SJSA1 (cell line): ENCODE measurements at places on chromosomes 11 and 22.

- DNase-seq, result peak; percentile 64
Measured at GRCh38 chr11:68930991-68931855, 27.5 kb downstream of the IGHMBP2 start.

GRCh38 chr11:75031224-75031753 is 42.6 kb downstream of the NEU3 start:
- DNase-seq, result peak; percentile 4

DNA sequence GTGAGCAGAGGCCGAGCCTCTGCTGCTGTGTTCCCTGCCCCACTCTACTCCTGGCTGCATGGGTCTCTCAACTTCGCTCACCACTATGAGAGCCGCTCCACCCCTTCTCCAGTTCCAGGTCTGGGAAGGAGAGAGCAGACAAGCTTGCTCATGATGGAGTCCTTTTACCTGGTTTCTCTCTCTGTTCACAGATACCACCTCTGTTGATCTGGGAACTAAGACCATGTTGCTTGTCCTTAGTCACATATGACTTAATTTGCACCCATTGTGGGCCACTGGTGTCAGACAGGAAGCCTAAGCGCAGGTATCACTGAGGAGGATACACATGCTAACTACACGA is 26.8 kb downstream of the MCM5 start:
- no peak for DNase-seq

- DNase-seq, result no peak
Measured at GRCh38 chr11:59616396-59616982, 915 bp upstream of the OSBP start.

DNA sequence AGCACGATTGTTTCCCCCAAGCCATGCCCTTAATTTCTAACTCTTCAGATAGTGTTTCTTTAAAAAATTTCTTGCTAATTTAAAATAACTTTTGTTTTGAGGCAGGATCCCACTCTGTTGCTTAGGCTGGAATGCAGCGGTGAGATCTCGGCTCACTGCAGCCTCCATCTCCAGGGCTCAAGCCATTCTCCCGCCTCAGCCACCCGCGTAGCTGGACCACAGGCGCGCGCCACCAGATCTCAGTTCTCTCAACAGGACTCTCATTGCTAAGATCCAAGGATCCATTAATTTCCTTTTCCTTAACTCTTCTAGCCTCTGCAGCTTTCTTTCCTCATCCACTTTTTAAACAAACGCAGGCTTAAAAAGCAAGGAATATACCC is 327 bp upstream of the MED17 start:
- DNase-seq, result peak; percentile 37

GRCh38 chr11:10400856-10401255 is 54.2 kb upstream of the AMPD3 start:
- DNase-seq, result no peak

DNA sequence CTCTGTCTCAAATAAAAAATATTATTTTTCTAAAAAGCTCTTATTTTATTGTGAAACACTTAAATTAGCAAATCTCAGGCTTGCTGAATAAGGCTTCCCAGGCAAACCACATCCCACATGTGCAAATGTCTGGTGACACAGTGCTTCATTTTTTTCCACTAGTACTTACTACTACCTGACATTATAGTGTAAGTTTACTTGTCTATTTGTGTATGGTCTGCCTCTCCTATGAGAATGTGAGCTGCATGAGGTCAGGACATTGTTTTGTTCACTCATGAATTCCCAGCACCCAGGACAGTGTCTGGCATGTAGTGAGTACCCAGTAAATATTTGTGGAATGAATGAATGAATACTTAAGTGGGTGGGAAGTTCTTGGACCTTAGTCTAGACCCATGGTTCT is 103.1 kb downstream of the PTPRJ start:
- DNase-seq, result no peak

DNA sequence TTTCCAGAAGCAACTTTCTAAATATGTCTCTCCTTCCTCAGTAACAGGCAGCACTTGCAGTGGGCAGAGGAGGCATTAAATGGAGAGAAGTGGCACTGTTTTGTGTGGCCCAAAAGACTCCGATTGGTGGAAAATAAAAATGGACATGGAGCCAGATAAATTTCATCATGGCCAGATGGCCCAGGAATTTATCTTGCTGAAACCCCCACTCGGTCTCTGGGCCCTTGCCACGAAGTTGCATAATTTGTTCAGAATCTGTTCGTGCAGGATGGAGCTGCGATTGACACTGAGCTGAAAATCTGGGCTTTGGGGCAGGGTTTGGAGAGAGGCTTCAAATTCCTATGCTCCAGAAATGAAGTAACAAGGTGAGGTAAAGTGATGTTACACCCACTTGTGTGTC is 65.5 kb downstream of the C11orf91 start:
- no peak for DNase-seq

GRCh38 chr11:62603072-62603408 is 1.4 kb upstream of the MTA2 start:
- no peak for DNase-seq

DNA sequence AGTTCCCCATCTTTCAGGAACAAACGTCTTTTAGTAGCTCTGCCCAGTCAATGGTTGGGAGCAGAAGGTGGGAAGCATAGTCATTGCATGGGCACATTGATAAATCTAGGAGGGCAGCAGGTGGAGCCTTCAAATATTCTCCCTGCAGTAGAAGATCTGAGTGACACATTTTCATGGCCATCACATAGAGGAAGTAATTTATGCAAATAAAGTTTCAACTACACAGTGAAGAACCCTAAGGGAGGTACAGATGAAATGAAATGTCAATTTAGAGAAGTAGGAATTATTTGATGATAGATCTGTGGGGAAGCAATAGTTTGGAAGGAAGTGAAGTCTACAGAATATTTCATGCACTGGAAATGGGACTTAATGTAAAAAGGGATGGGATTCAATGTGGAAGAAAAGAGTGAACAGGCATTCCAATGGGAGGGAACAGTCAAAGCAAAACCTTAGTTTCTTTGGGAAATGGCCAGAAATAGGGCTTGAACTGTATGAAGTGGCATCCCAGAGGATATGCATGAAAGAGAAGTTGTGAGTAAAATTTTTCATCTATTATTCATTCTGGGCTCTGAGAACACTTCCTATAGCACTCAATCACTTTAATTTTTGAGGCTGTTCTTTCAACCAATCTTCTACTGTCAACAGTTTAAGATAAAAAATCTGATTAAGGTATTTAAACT is 256.2 kb upstream of the LUZP2 start:
- DNase-seq, result no peak

GRCh38 chr22:30424534-30425326 is 838 bp upstream of the MTFP1 start:
- DNase-seq, result no peak

GRCh38 chr11:96314326-96315020 is 28.5 kb downstream of the MAML2 start:
- DNase-seq, result peak; percentile 84

DNA sequence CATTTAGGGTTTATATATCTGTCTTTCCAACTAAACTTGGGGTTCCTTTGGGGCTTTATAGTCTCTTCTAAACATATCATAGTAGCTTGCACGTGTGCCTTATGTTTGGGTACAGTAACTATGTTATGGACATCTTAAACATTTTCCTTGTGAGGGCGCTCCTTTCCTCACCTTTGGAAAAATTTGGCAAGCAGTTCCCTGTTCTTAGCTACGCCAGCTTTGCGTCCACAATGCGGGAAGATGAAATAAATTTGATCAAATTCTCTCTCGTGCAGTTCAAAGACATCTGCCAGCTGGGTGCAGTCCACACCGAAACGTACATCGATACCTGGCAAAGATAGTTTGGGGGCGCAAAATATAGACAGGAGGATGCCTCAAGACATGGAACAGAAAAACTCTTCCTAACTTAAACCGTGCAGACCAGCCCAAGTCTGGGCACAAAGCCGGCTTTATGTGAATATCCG is 548 bp downstream of the FDXACB1 start:
- no peak for DNase-seq

DNA sequence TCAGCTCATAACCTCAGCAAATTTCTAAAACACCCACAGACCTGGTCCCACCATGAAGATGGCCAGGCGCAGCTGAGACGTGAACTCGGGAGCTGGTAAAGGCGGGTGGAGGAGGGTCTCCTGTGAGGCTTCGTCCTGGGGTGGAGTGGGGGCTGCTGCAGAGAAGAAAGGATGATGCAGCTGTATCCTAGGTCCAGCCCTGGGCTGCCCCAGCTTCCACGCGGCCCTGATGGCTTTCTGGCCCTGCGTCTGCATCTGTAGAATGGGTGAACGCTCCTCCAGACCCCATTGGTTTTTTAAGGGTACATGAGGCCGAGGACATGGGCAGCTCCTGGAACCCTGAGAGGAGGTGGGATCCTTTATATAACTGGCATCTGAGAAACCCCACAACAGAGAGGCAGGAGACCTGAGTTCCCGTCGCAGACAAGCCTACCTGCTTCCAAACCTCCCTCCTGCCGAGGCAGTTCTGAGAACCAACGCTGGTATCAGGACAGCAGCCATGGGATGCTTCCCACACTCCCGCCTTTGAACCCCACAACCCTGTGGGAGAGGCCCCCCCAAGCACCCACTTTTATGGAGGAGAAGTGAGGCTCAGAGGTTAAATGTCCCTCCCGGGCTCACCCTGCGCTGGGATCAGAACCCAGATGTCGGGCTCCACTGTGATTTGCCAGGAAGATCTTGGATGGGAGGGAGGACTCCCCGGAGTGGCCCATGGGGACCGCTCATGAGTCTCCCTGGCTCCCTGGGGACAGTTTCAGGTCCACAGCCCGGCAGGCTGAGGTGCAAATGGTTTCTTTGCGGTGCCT is 55.2 kb upstream of the FGF3 start:
- DNase-seq, result no peak

DNA sequence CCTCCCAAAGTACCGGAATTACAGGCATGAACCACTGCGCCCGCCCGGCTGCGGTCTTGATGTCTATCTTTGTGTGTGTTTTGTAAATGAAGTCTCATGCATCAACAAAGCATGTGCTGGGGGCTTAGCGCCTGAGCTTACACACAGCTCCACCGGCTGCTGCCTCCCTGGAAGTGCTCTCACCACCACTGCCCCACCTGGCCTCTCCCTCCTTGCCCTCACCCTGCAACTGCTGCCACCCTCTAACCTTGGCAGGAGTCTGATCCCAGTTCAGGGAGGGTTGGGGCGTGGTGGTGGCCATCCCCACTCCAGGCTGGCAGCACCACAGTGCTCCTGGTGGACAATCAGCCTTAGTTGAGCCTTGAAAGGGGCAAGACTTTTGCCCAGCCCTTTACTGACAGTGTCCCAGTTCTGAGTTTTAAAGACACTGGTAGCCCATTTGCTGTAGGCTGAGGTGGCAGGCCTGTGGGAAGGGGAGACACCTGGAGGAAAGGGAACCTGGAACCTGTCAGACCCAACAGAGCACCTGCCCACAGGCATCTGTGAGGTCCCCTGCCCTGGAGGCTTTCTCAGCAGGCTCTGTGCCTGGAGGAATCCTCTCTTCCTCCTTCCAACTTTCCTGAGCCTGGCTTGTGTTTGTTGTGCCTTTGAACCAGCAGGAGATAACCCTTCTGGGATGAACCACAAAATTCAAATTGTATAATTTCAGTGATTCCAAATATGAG is 42.4 kb upstream of the WEE1 start:
- DNase-seq, result no peak

DNA sequence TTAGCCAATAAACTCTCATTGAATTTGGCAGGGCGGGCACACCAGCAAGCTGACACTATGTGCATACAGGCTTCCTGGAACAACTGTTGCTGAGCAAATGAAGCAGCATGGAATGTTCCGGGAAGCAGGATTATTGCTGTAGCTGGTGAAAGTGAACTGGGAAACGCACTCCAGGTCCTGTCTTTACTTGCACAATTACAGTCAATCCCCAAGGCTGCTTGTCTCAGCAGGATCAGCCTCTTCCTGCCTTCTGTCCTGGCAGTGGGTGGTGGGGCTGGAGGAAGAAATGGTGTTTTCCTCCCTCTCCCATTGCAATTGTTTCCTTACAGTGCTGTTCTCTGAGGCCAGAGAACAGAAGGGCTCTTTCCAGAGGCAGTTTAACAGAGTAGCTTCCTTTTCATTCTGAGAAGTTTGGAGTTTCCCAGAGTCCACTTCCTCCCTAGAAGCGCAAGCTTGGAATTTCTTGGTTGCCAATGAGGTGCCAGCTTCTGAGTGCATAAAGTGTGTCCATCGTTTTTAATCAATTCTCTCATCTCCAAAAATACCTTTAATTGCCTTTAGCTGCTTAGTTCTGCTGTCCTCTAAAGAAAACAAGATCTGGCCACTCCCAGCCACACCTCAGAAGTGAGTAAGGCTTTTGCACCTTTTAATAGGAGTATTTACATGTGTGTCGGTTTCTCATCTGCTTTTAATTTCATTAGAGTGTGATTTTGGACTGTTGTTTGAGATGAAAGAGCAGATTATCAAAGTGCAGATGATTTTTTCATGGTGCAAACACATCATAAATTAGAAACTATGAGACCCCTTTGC is 19.9 kb downstream of the CD44 start:
- no peak for DNase-seq

DNA sequence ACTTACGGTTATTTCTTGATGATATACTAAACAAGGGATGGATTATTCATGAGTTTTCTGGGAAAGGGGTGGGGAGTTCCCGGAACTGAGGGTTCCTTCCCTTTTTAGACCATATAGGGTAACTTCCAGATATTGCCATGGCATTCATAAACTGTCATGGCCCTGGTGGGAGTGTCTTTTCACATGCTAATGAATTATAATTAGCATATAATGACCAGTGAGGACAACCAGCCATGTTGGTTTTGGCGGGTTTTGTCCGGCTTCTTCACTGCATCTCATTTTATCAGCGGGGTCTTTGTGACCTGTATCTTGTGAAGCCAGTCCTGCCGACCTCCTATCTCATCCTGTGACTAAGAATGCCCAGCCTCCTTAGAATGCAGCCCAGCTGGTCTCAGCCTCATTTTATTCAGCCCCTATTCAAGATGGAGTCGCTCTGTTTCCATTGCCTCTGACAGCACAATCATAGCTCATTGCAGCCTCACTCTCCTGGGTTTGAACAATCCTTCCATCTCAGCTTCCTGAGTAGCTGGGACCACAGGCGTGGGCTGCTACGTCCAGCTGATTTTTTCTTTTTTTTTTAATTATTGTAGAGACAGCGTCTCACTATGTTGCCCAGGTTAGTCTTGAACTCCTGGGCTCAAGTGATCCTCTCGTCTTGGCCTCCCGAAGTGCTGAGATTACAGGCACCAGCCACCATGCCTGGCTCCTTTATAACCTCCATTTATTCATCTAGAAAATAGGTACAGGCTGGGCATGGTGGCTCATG is 52.6 kb upstream of the EMID1 start:
- DNase-seq, result no peak

- peak; percentile 28 for DNase-seq
Measured at GRCh38 chr22:40898850-40899357, 37.0 kb upstream of the DNAJB7 start.

- DNase-seq, result no peak
Measured at GRCh38 chr11:8587915-8588314, 6.1 kb downstream of the STK33 start.

DNA sequence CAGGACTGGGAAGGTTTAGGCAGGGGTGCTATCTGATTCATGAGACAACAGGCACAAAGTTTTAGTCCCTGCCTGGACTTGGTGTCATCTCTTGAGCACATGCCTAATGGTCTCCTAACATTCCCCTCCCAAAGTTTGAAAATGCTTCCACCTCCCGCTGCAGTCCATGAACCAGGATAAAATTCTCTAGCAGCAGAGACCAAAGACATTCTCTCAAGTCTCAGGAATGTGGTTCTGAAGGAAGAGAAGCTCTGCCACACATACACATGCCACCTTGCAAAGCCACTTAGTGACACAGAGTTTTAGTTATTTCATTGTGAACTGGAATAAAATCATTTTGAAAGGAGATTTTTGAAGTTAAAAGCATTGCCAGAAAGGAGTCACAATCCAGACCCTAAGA is 15.5 kb downstream of the OR51B6 start:
- DNase-seq, result peak; percentile 66

- DNase-seq, result no peak
Measured at GRCh38 chr11:69401715-69402114, 79.7 kb upstream of the LINC01488 start.
